ENCODE measurements at places on chromosomes 5 and 9.

GRCh38 chr9:92706218-92706940 lies 36.4 kb upstream of the IPPK start:
- DNase-seq: no peak

- DNase-seq: no peak
These were observed 8.4 kb upstream of the EXOC3 start for GRCh38 chr5:434443-435146.

DNA sequence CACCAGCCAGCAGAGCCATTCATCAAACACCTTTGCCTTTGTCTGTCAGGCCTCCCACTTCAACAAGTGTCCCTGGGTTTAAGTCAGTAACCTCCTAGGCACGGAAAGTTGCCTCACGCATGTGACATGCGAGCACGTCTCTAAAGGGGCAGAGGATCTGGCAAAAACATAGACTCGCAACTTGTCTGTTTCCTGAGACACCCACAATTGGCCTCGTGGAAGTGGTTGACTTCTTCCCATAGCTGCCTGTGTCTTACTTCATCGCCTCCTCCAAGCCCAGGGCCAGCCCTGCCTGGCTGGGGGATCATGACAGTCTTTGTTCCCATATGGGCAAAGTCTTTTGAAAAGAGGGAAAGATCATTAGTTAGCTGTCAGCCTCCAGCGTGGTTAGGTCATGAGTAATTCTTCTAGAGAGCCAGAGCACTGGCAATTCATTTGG lies 35.5 kb upstream of the GLRX start:
- no peak for DNase-seq

DNA sequence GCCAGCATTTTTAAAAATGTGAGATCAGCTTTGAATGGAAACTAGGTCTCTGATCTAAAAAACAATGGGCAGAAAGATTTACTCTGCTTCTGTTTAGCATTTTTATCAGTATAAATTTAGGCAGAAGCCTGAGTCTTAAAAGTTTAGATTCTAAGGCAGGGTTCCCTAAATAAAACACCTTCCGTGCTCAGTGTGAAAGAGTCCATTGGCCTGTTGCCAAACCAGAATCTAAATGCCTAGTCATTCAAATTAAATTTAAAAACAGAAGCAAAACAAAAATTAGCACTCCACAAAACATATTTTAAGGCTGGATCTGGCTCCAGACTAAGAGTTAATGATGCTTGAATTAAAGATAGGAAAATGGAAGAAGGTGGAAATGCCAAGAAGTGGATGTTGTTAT lies 4.5 kb downstream of the TYRP1 start:
- no peak for DNase-seq

- no peak for DNase-seq
These were observed 1310.0 kb upstream of the C9orf72 start for GRCh38 chr9:28883234-28883633.

GRCh38 chr5:393846-394275 lies 49.1 kb upstream of the EXOC3 start:
- no peak for DNase-seq

Data from activated T-helper 1 cell treated with anti-CD3 and anti-CD28 coated beads, Interleukin-2, amount 50 U/mL, for 16 hours (primary cell).